ENCODE measurements at places on chromosomes 1 and 21.

- no peak for DNase-seq
These were observed 19.2 kb downstream of the MAST2 start for GRCh38 chr1:45822644-45823043.

DNA sequence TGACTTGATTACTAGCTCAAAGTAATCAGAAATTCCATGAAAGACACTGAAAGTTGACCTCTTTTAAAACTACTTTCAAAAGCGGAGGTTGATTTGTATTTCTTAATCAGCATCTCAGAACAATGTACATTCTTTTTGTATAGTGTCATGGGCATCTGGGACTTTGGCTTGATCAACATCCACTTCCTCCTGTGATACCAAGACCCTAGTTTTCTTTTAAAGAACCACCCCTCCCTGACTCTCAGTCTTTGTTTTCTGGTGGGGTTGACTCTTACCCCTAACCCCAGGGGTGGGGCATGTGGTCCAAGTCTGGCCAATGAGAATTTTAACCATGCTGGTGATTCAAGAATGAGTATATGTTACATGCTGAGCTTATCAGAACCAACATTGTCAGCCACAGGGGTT, 21.7 kb upstream of the IRF2BP2 start:
- DNase-seq, result no peak

- DNase-seq, result no peak
These were observed 60.6 kb downstream of the MYOM3 start for GRCh38 chr1:24051206-24051945.

- DNase-seq, result no peak
These were observed 87.0 kb downstream of the NCAM2 start for GRCh38 chr21:21085206-21085605.

GRCh38 chr1:200890818-200891773, 3.6 kb upstream of the INAVA start:
- DNase-seq, result peak; percentile 36

GRCh38 chr1:78255846-78256245, 210.1 kb downstream of the GIPC2 start:
- no peak for DNase-seq

GRCh38 chr1:212958175-212958574, 7.8 kb downstream of the VASH2 start:
- no peak for DNase-seq

DNA sequence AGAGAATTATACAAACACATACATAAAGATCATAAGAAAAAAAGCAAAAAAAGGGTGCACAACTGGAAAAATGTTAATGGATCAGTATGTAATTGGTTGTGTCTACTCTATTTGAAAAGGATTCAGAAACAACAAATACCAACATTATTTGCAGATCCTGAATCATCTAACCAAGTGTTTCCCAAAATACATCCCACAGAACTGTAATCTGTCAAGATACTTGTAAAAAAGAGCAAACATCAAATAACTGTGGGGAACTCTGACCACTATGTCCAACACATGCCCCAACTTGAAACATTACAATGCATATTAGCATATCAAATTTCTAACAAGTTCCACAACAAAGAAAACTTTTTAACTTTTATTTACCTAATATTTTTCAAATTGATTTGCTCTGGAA, 22.6 kb downstream of the ANKRD13C start:
- no peak for DNase-seq

DNA sequence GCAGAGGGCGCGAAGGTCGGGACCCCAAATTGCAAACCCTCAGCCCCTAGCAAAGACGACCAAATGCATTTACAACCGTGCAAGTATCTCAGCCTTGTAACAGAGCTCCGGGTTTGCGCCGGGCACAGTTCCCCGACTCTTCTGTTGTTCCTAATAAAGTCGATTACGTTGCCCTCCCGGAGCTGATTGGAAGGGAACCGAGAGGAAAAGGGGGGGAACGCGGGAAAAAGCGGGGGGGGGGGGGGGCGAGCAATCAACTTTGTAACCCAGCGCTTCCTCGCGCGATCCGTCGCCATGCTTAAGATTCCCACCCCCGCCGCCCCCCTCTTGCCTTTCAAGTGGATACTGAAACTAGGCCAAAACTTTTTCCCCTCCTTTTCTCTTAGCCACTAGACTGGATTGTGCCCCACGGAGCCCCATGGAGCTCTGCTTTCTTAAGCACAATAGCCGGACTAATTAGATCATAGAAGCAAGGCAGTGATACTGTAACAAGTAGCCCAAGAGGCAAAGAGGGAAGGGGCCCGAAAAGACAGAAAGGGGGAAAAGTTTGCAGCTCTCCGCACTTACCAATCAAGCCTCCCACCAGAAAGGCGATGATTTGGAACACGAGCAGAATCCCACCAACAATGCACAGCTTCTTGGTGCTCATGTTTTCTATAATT, 565 bp downstream of the WLS start:
- DNase-seq, result peak; percentile 8

DNA sequence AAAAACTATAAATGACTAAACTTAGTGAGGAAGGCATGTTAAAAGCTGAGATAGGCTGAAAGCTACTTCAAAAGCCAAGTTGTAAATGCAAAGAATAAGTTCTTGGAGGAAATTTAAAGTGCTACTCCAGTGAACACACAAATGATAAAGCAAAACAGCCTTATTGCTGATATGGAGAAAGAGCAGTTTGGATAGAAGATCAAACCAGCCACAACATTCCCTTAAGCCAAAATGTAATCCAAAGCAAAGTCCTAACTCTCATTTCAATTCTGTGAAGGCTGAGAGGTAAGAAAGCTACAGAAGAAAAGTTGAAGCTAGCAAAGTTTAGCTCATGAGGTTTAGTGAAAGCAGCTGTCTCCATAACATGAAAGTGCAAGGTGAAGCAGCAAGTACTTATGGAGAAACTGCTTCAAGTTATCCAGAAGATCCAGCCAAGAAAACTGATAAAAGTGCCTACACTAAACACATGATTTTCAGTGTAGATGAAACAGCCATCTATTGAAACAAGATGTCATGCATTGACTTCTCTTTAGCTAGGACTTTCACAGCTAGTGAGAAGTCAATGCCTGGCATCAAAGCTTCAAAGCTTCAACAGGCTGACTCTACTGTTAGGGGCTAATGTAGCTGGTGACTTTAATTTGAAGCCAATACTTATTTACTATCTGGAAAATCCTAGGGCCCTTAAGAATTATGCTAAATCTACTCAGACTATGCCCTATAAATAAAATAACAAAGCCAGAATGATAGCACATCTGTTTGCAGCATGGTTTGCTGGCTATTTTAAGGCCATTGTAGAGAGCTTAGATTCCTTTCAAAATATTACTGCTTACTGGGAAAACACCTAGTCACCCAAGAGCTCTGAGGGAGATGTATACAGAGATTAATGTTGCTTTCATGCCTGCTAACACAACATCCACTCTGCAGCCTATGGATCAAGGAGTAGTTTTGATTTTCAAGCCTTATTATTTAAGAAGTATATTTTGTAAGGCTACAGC, 188.6 kb downstream of the EIF4G3 start:
- no peak for DNase-seq

GRCh38 chr1:186272486-186272885, 102.6 kb downstream of the TPR start:
- DNase-seq, result no peak

GRCh38 chr1:42118125-42118524, 35.1 kb upstream of the GUCA2B start:
- no peak for DNase-seq

DNA sequence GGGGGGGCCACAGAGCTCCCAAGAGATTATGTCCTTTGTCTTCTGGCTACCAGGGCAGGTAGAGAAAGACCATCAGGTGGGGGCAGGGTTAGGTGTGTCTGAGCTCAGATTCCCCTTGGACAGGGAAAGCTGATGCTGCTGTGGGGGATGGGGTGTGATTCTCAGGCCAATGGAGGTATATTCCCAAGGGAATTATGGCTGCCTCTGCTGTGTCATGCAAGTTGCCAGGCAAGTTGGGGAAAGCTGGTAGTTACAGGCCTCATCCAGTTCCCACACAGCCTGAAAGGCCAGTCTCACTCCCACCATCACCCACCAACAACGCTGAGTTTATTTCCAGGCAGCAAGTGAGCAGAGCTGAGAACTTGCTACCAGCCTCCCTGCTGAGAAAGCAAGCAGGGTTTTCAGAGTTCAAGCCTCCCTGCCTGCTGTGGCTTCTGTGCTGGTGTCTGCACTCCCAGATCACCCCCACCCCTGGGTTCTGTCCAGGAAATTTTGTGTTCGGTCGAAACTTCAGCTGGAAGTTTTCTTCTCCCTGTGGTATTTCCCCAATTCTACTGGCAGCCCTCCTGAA, 21.3 kb downstream of the IFI16 start:
- DNase-seq, result no peak

Data from hematopoietic multipotent progenitor cell treated with erythropoietin and hydrocortisone succinate and interleukin-3 and kit ligand, for 6 days (in vitro differentiated cells).